Activated gamma-delta T cell treated with anti-CD3 and anti-CD28 coated beads, Interleukin-2, amount 50 U/mL, for 16 hours (primary cell): ENCODE measurements at places on chromosomes 2 and 18.

GRCh38 chr2:96408616-96409015, 73.0 kb downstream of the NCAPH start:
- DNase-seq, result no peak

DNA sequence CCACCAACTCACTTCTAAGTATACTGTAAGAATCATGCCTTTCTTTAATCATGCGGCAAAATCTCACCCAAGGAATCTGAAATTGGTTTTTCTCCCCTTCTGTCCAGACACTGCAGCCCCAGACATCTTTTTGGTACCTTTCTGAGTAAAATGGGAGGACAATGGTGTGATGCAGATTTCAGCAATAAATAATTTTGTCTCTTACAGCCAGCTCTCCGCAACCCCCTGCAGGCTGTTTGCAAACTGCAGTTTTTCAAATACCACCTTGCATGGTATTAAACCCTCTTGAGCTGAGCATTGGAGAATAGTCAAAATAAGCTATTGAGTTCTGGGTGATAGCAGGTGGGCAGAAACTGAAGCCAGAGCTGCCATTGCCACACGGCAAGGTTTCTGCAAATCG, 32.2 kb downstream of the GPR39 start:
- DNase-seq, result no peak

DNA sequence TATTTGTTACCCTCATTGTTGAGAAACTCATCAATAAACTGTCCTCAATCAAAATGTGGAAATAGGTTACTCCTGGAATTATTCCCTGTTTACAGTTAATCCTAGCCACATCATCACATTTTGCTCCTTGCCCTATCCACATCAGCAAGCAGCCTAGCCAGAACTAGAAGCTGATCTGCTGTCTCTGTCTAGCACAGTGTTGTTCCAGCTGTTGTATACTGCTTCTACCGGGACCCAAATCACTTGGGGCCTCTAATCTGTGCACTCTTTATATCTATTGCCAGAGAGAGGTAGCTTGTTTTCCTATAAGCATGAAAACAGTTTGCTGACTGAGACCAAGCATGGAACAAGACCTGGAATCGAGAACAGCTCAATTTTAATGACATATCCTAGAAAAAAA, 196.2 kb upstream of the SP5 start:
- DNase-seq, result no peak

DNA sequence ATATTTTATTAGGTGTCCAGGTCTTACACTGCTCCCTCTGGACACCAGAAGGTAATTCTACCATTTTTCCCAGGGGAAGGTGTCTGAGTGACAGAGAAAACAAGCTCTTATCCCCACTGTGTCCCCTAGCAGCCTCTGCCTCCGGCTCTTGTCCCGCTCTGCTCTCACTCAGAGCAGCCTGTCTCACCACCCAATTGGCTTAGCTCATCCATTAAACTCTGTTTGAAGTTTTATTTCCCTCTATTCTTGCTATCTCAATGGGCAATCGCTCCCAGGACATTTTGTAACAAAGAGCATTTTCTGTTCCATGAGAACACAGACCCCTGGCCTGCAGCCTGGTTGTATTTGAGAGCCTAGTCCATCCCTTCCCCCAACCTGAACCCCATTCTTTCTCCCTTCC, 90.6 kb upstream of the LDAH start:
- DNase-seq, result no peak
